ENCODE measurements at places on chromosomes 11 and 22. TPM values are rescaled to one million over a fixed set of nuclear protein-coding genes. Genes with fewer than 3 reads are reported as not detected.

- DNase-seq, result no peak
Measured at GRCh38 chr11:77654770-77655434, 17.3 kb upstream of the CLNS1A start.

- no peak for DNase-seq
Measured at GRCh38 chr11:112628676-112629075, 332.5 kb upstream of the NCAM1 start.

DNA sequence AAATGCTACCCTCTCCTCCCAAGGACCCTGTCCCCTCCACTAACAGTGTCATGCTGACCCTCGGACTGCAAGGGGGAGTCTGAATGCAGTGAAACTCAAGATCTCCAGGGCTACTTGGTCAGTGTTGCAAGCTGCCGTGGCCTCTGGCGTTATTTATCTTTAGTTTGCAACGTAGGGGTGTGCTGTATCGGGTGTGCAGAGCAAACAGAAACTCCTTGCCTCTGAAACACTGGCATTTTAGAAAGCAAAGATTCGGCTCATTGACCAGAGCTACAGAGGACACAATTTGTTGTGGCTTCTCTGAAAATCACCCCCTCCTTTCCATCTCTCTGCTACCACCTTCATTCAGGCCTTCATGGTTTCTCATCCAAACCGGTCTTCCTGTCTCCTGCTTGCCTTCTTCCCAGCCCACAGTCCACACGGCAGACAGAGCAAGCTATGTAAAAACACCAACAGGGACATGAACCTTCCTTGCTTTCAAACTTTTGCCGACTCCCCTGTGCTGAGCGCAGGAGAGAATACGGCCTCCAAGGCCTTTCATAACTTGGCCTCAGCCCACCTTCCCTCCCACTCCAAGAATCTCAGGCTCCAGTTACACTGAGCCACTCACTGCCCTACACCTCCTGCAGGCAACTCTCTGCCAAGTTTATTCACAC is 14.9 kb downstream of the FZD4 start:
- no peak for DNase-seq

The KCNC1 gene
- not detected for total RNA-seq
